Activated CD4-positive, CD25-positive, alpha-beta regulatory T cell (primary cell): ENCODE measurements at places on chromosomes 1 and 21.

GRCh38 chr1:247352175-247352574 lies 20.5 kb upstream of the ZNF496 start:
- DNase-seq = no peak

DNA sequence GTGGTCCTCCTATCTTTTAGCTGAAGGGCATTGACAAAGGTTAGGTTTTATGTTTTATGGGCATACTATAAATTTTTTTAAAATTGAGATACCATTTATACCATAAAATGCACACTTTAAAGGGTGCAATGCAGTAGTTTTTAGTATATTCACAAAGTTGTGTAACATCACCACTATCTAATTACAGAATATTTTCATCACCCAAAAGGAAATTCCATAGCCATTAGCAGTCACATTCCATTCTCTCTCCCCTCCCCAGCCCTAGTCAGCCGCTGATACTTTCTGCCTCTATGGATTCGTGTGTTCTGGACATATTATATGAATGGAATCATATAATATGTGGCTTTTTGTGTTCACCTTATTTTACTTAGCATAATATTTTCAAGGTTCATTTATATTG lies 135.8 kb upstream of the B3GALT2 start:
- DNase-seq = no peak

DNA sequence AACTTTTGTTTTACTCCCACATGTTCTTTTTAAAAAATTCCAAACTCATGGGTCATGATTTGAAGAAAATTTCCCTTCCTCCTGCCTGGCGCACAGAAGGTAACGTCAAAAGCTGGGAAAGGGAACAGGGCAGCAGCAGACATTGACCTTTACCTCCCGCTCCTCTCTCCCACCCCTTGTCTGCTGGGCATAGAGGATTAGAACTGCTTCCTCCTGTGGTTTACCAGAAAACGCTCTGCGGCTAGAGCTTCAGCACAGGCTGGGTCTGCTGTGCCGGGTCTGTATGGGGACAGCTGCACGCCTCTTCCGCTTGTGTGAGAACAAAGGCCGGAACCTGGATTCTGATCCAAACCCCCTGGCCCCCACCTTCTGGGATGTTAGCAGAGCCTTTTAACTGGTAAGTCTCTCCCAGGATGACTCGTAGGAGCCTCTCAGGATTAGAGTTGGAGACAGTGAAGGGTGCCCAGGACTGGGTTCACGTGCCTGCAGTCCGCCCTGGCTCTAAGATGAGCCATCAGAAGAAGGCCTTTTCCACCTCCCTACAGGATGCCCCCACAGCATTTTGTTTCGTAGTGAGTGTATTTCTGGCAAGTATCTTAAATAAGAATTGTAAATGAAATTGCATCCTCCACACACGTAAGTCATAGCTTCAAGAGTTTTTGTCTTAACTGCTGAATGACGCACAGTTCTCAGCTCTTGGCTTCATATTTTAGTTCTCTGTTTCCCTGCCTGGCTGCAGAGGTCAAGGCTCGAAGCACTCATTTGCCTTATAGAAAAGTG lies 5.2 kb downstream of the H6PD start:
- DNase-seq = no peak

- no peak for DNase-seq
These were observed 45.9 kb downstream of the SLX9 start for GRCh38 chr21:44985441-44986401.

GRCh38 chr1:113675302-113675701 lies 84.0 kb downstream of the PHTF1 start:
- DNase-seq = no peak

DNA sequence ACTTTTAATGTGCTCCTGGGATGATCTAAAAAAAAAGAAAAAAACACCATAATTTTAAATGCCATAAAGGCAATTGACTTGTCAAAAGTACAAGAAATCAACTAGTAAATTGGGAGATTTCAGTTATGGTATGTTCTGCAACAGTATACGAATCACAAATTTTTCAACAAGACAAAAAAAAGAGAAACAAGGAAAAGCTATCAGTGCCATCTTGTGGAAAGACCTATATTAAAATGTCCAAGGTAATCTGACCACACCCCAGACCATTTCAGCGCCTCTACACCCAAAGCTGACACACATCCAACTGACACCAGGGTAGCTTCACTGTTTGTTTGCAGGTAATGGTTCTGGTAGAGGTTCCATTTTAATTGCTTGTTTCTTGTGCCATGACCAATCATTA lies 5.0 kb upstream of the DUSP23 start:
- no peak for DNase-seq

DNA sequence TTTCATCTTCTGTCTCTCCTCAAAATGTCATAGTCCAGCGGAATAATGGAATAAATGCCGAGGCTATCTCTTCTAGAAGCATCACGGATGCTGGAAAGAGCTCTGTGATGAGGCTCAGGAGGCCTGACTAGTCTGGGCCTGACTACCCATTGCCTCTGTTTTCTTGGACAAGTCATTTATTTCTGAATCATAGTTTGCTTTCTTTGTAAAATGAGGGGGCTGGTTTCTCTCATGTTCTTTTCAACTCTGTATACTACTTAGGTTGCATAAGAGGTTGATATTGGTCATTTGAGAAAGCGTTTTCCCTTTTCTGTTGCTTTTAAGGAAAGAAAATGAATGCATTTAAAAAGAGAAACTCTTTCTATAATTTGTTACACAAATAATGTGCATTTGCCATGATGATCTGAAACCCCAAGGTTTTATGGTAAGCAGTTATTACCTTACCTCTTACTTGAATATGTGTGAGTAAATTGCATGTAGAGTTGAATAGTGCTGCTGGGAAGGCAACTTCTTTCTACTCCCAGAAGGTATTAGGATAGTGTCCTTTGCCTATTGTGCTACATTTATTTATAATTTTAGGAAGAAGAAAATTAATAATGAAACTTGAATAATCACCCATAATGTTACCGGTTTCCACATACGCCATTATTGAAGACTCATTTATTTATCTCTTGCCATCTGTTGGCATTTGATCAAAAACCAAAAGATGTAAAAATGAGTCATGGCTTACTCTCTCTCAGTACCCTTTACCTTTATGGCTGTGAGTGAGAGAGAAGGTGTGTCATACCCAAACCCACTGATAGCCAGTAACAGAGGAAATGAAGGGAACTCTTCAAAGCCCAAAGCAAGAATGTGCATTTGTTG lies 179.1 kb downstream of the FASLG start:
- no peak for DNase-seq

DNA sequence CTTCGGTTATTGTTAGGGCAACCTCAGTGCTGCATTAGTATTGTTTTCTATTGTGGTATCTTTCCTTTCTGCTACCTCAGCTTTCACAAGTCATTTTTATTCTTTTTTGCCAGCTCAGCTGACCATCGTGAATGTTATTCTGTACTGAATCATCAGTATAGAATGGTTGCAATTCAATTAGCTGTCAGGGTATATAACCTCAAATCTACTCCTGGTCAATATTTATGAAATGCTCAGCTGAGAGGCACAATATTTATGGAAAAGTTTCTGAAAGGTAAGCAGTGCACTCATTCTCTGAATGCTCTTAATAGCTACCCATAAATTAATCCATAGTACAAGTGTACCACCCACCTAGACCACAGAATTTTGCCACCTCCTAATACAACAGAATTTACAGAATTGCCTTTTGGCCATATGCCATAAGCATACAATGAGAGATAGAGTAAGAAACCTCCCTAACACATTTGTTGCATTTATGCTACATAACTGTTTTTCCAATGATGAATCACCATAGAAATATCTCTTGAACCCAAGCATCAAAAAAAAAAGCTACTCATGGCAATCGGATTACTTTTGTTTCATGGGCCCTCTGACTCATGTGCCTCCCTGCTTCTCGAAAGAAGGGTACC lies 732.6 kb upstream of the CHRM3 start:
- no peak for DNase-seq

DNA sequence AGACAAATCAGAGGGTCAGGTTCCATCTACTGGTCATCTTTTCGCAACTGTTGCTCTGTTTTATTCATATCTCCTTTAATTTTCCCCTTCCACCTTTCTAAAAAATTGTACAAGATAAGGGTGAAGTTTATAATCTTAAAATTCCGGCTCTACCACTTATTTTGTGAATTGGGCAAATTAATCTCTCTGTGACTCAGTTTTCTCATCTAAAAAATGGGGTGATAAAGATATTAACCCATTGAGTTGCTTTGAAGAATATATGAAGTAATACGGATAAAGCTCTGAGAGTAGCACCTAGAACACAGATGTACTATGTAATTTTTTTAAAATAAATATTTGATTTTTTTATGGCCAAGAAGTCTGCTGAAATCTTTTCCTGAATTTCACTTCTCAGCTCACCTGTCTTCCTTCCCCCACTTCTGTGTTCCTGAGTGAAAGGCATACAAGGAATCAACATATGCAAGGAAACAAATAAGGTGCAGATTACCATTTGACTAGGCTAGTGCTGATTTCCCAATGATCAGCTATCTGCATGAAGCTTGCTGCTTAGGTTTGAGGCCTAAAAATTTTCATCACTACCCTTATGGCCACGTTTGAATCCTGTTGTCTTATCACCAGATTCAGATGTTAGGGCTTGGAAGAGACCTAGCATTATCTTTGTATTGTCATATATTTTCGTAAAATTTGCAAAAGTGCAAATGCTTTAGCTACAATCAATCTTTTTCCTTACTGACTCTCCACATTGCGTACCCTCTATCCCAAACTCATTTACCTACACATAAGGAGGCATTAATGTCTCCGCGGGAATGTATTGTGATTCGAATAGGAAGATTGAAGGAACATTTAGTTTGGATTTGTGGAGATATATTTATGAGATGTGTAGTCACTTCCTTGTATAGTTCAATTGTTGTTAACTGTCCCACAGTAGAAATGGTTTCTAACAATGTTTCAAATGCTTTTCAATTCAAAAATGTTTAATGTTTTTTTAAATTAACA lies 718.3 kb upstream of the PTBP2 start:
- DNase-seq = no peak

GRCh38 chr1:247482747-247483146 lies 24.8 kb upstream of the OR2B11 start:
- no peak for DNase-seq

DNA sequence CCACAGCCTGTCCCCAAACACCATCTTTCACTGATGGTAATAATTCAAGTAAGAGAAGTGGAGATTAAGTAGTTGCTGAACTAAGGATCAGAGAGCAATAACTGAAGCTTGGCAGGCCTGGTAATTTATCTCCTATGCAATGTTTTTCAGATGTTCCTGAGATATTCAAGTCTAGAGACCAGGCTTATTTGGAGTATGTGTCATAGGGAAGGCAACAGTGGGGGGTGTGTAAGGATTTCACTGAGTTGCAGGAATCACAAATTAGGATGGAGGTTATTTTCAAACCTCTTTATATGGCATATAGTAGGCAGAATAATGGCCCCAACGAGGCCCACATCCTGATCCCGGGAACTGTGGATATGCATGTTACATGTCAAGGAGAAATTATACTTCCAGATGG lies 171.7 kb downstream of the KCNJ6 start:
- DNase-seq = no peak

DNA sequence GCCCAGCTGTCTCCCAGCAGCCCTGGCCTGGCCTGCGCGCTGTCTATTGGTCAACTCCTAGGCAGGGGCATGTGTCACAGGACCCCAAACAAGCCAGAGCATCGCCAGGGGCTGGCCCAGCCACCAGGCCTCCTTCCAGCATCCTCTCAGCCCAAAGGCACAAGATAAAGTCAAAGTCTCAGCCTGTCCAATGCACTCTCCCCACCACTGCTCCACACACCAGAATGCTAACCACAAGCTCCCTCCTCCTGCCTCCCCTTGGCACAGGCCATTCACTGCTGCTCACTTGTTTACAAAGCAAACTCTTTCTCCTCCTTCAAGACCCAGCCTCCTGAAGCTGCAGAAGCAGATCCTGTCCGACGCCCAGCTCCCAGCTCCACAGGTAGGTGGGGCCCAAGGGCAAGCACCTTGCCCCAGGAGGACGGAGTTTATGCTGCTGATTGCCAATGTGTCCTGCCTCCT lies 133.4 kb downstream of the DMRTB1 start:
- DNase-seq = no peak

GRCh38 chr21:45073301-45074047 lies 906 bp upstream of the ADARB1 start:
- no peak for DNase-seq

DNA sequence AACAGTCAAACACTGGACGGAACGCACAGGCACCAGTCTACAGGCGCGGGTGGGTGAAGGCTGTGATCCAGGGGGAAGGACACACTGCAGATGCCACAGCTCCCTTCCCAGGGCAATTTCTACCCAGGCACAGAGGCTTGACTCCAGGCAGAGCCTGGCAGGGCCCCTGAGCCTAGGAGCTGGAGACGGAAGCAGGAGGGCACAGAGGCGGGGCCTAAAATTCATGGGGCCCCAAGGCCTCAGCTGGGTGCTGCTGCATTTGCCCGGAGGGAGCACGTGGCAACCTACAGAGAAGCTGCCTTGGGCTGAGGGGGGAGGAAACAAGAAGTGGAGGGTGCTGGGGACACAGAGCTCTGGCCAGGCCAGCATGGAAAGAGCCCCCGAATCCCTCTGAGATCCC lies 41.2 kb downstream of the UBE2G2 start:
- no peak for DNase-seq

DNA sequence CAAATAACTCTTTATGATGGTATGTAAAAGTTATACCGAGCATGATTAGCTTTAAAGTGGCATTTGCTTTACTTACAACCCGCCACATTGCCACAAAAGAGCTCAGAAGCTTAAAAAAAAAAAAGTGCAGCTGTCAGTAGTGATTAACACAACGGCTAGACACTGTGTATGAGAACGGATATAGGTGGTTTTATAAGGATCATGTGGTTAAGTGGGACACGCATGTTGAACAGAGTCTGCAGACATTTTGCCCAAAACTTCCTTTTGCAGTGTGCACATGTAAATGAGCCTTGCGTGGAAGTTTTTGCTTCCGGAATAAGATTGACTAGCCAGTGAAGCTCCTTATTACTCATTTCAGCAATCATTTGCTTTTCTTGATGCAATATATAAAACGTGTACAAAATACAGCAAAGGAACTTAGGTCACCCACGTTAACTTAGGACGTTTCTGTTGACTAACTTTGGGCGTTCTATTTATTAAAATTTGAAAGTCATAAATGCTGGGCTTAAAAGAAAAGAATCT lies 58.7 kb upstream of the RGS1 start:
- no peak for DNase-seq

- DNase-seq = no peak
These were observed 131.5 kb upstream of the CTTNBP2NL start for GRCh38 chr1:112264553-112264952.

- no peak for DNase-seq
These were observed 13.7 kb downstream of the FGR start for GRCh38 chr1:27621051-27621920.

DNA sequence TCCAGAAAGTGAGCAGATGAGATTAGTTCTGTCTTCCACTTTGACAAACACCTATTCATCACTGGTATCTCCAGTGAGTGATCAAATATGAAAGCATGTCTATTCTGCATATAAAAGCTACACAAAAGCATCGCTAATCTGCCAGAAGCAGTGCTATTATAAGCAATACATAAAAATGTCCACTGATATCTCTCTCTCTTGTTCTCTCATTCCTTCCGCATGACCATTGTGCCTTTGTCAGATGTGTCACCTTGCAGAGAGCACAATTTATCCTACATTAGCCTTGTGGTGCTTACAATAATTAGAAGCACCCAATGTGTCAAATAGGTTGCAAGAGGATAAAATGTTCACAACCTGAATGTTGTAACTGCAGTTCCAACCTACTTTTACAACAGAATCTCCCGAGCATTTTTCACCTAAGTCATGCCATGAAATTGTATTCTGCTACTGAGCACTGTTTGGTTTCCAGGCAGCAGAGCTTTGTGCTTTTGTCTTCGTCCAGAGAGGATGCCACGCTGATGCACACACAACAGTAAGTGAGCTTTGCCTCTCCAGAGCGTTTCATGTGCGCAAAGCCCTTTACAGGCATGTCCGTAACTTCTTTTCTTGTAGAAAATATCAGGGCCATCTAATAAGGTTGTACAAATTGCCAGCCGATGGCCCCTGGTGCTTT lies 198.7 kb upstream of the PLD5 start:
- no peak for DNase-seq
